ENCODE measurements at places on chromosomes 1 and 21. TPM values are rescaled to one million over a fixed set of nuclear protein-coding genes. Genes with fewer than 3 reads are reported as not detected.

Gene USP24
- total RNA-seq: 38.9 TPM

Gene ARHGEF16
- 0.09 TPM for total RNA-seq

Gene DYRK3
- 15.4 TPM for total RNA-seq

Gene KRTAP12-2
- not detected for total RNA-seq

Gene PDE9A
- not detected for total RNA-seq

Gene SGIP1
- 20.3 TPM for total RNA-seq

Gene DENND2D
- total RNA-seq: 8.9 TPM

Gene GRHL3
- not detected for total RNA-seq

Gene RHCE
- total RNA-seq: 1.6 TPM

Gene TMEM52
- 0.32 TPM for total RNA-seq

Gene ITGB2
- not detected for total RNA-seq

Gene HMGCS2
- not detected for total RNA-seq

Gene PAPPA2
- total RNA-seq: 2.8 TPM

Gene NHLH1
- not detected for total RNA-seq

Gene HORMAD1
- total RNA-seq: 0.16 TPM

Gene ASTN1
- under 0.01 TPM for total RNA-seq

Gene ZNF695
- total RNA-seq: 1.1 TPM

Gene SELL
- 0.09 TPM for total RNA-seq

Gene OPRD1
- total RNA-seq: not detected

Gene OR2T2
- not detected for total RNA-seq

Gene TSPAN1
- total RNA-seq: not detected

Gene CTXND2
- not detected for total RNA-seq

Gene SPATA45
- total RNA-seq: not detected

Gene KISS1
- not detected for total RNA-seq

Gene SYPL2
- total RNA-seq: 0.16 TPM

Gene PRKAA2
- 1.1 TPM for total RNA-seq

Gene UAP1
- total RNA-seq: 63.7 TPM

Gene HES2
- 0.09 TPM for total RNA-seq

Measured in bronchial smooth muscle cell (primary cell).